ENCODE measurements at places on chromosomes 3 and 15.

DNA sequence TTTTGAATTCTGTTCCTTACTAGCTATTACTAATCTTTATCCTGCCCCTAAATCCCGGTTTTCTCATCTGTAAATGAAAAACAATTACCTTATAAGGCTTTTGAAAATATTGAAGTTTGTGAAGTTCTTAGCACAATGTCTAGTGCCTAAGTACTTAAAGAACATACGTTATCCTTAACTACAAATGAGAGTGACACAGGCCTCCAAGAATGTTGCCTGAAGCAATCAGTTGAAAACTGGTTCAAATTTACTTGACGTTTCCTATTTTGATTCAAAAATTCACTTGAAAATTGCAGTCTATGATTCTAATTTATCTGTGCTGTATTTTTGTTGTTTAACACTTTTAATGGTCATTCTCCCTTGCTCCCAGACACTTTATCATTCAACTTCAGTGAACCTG lies 3.2 kb downstream of the SENP7 start:
- no peak overlapping the region for H3K27ac ChIP-seq
- H3K27me3 ChIP-seq = no peaks in the 10 kb centered on the region
- H3K4me1 ChIP-seq = peaks cover 11% of the 10 kb centered on the region
- H3K36me3 ChIP-seq = no peaks in the 10 kb centered on the region
- no peak for DNase-seq

- H3K36me3 ChIP-seq = no peaks in the 10 kb centered on the region
- no peaks in the 10 kb centered on the region for H3K4me1 ChIP-seq
- H3K4me3 ChIP-seq = no peak overlapping the region
- H3K27ac ChIP-seq = no peak overlapping the region
Measured at GRCh38 chr15:101404245-101404644, 85.3 kb downstream of the PCSK6 start.

GRCh38 chr3:159941038-159942000 lies 47.3 kb upstream of the IL12A start:
- no peaks in the 10 kb centered on the region for H3K36me3 ChIP-seq
- H3K27me3 ChIP-seq = no peaks in the 10 kb centered on the region
- no peak overlapping the region for H3K4me3 ChIP-seq
- H3K27ac ChIP-seq = no peak overlapping the region
- no peaks in the 10 kb centered on the region for H3K4me1 ChIP-seq
- no peak for DNase-seq

DNA sequence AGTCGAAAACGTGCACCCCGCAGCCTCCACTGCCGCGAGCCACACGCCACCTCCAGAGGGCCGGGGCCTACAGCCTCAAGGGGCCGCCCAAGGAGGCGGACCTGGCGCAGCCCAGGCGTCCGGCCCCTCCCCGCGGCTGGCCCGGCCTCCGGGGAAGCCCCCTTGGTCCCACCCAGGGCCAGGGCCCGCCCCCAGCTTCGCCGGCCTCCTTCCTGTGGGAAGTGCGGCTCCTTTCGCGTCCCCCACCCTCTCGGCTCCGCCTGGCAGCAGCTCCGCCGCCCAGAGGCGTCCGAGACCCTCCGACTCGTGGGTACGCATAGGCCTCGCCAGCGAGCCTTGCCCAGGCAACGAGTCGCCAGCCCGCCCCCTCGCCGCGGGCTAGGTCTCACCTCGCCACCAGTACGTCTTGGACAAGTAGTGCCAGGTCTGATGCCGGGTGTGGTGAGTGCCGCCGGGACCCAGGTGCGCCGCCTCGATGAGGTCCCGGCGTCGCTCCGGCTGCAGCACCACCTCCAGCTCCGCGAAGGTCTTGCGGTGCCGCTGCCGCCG lies 642 bp downstream of the ZBTB11 start:
- peaks cover 7% of the 10 kb centered on the region for H3K4me1 ChIP-seq
- H3K27ac ChIP-seq = peak overlapping the region; percentile 95

- DNase-seq = no peak
- no peaks in the 10 kb centered on the region for H3K36me3 ChIP-seq
- no peak overlapping the region for H3K27ac ChIP-seq
- no peak overlapping the region for H3K4me3 ChIP-seq
- H3K4me1 ChIP-seq = no peaks in the 10 kb centered on the region
Measured at GRCh38 chr15:76401285-76401684, 64.7 kb downstream of the ISL2 start.

Data from Caco-2 (cell line).